ENCODE measurements at places on chromosomes 5 and 9. TPM values are rescaled to one million over a fixed set of nuclear protein-coding genes. Genes with fewer than 3 reads are reported as not detected.

DNA sequence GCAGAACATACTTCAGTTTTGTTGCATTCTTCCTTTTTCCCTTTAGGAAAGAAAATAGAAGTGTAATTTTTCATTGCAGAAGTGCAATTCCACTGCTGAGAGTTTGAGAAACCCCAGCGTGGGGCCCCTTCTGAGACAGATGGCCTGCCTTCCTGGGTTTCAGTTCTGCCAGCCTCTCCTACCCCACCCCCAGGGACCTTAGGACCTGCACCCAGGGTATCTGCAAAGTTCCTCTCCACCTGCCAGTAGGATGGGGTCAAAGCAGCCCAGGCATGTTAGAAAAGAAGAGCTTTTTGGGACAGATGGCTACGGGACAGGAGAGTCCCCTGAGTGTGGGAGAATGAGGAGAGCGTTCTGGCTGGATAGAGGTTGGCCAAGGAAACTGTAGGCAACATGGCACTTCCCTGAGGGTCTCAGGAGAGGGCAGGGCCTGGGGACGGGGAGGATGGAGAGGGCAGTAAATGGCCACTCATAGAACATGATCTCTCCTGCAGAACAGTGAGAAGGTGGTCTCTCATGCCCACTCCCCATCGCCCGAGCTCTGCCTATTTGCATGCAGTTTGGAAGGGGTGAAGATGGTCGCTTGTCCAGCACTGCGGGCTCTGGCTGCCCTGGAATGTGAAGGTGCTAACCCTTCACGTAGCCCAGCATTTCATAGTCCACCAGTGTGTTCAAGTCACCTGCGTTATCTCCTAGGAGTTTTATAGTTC is at the start of gene TIFAB:
Gene TIFAB (minus strand): TSS at position 31 of the 710 bp plus-strand sequence. CDS start 2,412 bp downstream, outside the sequence.
- H3K27me3 ChIP-seq, result no peaks in the 10 kb centered on the region
- no peak for DNase-seq
- no peaks in the 10 kb centered on the region for H3K36me3 ChIP-seq
- no peaks in the 10 kb centered on the region for H3K4me1 ChIP-seq
- no peak within 1 kb of the TSS for H3K4me3 ChIP-seq

- H3K4me1 ChIP-seq, result no peaks in the 10 kb centered on the region
- no peak overlapping the region for H3K27ac ChIP-seq
- no peaks in the 10 kb centered on the region for H3K36me3 ChIP-seq
- no peaks in the 10 kb centered on the region for H3K27me3 ChIP-seq
- H3K4me3 ChIP-seq, result no peak overlapping the region
Measured at GRCh38 chr5:9401786-9402472, 143.9 kb downstream of the SEMA5A start.

- peak; percentile 96 for DNase-seq
- H3K27me3 ChIP-seq, result no peaks in the 10 kb centered on the region
- peak within 1 kb of the TSS; percentile 84 for H3K27ac ChIP-seq
- H3K36me3 ChIP-seq, result no peaks in the 10 kb centered on the region
- H3K4me3 ChIP-seq, result peak within 1 kb of the TSS; percentile 96
- H3K4me1 ChIP-seq, result peaks cover 10% of the 10 kb centered on the region
Measured at GRCh38 chr9:97982683-97983588, at the start of gene ANP32B. TSS of gene ANP32B (plus strand) at chr9:97983341. CDS start at chr9:97983556, 215 bp downstream.

GRCh38 chr5:180414176-180414575 is 61.0 kb upstream of the GFPT2 start:
- no peaks in the 10 kb centered on the region for H3K27me3 ChIP-seq
- H3K27ac ChIP-seq, result no peak overlapping the region
- DNase-seq, result no peak
- no peaks in the 10 kb centered on the region for H3K4me1 ChIP-seq
- no peak overlapping the region for H3K4me3 ChIP-seq
- no peaks in the 10 kb centered on the region for H3K36me3 ChIP-seq

DNA sequence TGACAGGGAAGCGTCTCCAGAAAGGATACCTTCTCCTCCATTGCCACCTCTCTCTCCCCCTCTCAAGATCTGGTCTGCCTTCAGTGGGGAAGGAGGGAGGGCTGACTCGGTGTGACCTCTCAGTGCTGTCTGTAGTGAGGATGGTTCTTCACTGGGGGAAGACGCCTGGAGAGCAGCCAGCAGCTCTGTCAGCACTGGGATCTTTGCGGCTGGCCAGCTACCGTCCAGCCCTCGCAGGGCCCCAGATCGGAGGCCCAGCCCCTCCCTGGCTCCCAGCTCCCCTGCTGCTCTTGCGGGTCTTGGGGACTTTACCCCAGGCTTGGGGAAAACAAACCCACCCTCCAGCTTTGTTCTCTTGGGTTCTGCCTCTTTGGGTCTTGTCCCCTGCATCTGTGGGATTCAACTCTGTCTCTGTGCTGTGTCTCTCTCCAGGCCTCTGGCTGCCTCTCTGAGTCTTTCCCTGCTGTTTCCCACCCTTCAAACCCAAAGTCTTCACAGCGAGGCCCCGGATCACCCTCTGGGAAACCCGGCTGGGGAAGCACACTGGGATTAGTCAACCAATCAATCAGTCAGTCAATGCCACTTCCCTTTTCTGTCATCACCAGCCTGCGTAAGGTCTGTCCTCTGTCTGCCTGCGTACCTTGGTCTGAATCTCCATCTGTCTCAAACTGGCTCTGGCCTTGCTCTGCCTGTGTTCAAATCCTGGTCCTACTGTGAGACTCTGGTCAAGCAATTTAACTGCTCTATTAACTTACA is 23.0 kb downstream of the FGF18 start:
- H3K36me3 ChIP-seq, result no peaks in the 10 kb centered on the region
- DNase-seq, result no peak

DNA sequence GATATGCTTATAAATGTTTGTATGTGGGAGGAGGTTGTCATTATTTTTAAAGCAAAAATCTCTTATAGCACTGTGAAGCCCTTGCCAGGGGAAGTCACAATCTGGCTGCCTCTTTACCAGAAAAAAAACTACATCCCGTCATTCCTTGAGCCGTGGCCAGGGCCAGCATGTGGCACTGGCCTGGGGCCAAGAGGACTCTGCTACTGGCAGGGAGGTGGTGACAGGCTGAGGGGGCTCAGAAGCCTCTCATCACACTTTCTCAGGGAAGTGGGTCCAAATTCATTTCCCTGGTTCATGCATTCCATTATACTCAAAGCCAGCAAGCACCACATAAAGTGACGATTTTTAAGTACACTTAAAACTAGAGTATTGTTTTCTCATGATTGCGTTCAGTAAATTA is 457.3 kb downstream of the ZNF608 start:
- no peak for DNase-seq
- no peaks in the 10 kb centered on the region for H3K36me3 ChIP-seq
- H3K4me1 ChIP-seq, result peaks cover 21% of the 10 kb centered on the region
- H3K27me3 ChIP-seq, result no peaks in the 10 kb centered on the region
- no peak overlapping the region for H3K4me3 ChIP-seq

GRCh38 chr9:72394066-72394465 is 29.1 kb upstream of the ZFAND5 start:
- H3K27ac ChIP-seq, result no peak overlapping the region
- H3K36me3 ChIP-seq, result no peaks in the 10 kb centered on the region
- DNase-seq, result no peak
- no peak overlapping the region for H3K4me3 ChIP-seq
- H3K4me1 ChIP-seq, result no peaks in the 10 kb centered on the region

DNA sequence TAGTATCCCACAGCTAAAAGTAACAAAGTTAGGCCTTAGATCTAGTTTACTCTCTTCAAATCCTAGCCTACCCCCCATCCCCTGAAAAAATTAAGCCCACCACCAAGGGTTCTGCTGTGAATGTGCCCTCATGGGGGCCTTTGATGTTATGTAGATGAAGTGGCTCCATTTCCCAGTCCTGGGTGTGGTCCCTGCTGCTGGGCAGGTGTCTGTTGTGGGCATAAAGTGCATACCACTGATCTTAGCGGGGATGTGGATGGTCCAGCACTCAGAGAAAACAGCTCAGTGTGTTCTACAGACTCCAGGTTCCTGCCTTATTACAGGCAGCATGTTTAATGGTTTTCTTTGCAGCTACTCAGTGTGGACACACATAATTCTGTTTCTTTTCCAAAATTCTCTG is 1.9 kb downstream of the PCBD2 start:
- no peaks in the 10 kb centered on the region for H3K27me3 ChIP-seq
- H3K4me3 ChIP-seq, result no peak overlapping the region
- H3K27ac ChIP-seq, result no peak overlapping the region
- H3K4me1 ChIP-seq, result no peaks in the 10 kb centered on the region
- DNase-seq, result no peak

DNA sequence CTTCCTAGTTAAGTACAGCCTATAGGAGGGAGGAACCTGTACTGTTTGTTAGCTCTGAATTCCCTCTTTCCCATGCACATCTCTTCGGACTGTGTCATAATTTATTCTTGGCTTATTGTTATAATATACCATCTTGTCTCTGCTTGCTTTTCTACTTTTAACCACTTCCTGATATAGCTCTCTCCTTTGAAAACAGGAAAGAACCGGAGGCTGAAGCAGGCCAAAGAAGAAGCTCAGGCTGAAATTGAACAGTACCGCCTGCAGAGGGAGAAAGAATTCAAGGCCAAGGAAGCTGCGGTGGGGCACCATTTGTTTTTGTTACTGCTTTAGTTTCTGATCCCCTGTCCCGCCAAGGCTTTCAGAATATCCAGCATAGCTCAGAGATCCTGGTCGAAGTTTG is 4.8 kb downstream of the ATP6V1G1 start:
- peaks cover 3% of the 10 kb centered on the region for H3K36me3 ChIP-seq
- no peak overlapping the region for H3K27ac ChIP-seq
- no peak for DNase-seq
- H3K27me3 ChIP-seq, result no peaks in the 10 kb centered on the region

DNA sequence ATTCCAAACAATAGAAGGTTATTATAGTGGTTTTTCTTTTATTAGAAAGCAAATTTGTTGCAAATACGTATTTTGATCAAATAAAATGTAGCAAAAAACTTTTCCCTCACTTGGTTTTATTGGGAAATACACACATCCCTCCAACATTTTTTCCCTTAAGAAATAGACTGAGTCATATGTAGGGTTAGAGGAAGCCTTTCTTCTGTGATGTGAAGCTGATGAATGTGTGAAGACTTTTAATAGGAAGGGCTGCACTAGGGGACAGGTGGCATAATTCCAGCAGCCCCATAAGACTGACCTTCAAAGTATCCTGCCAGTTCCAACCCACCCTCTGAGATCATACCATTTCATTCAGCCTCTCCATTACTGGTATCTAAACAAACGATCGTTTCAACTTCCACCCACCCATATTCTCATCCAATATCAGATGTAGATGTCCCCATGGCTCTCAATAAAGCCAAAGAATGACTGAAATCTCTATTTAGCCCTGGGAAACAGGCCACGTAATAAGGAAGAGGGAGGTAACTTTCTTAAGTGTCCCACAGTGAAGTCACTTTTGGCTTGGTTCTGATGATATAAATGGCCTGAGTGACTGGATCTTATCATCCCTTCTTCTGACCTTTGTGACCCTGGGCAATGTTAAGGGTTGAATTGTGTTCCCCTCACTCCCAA is 64.7 kb upstream of the LPAR1 start:
- H3K4me1 ChIP-seq, result peaks cover 5% of the 10 kb centered on the region
- H3K27me3 ChIP-seq, result no peaks in the 10 kb centered on the region
- no peak for DNase-seq
- no peak overlapping the region for H3K4me3 ChIP-seq
- H3K27ac ChIP-seq, result no peak overlapping the region

DNA sequence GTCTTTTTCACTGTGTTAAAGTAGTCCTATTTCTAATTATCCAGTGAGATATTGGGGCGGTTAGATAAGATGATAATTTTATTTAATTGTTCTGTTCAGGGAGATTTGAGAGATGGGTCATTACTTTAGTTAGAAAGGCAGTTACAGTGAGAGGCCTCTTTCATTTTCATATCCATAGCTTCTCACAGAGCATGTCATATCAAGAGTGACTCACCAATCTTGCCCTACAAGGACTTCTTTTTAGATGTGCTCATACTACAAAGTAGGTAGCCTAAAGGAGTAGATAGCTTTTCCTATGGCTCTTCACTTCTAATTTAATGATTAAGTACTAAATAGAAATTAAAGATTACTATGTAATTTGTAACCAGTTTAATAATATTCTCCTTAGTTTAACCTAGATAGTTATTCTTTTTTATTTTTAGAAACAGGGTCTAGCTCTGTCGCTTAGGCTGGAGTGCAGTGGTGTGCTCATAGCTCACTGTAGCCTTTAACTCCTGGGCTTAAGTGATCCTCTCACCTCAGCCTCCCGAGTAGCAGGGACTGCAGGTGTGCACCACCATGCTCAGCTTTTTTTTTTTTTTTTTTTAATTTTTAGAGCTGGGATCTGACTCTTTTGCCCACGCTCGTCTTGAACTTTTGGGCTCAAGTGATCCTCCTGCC is 71.0 kb downstream of the FER start:
- H3K4me1 ChIP-seq, result no peaks in the 10 kb centered on the region
- H3K27ac ChIP-seq, result no peak overlapping the region

- no peaks in the 10 kb centered on the region for H3K36me3 ChIP-seq
- H3K27me3 ChIP-seq, result no peaks in the 10 kb centered on the region
- no peak overlapping the region for H3K27ac ChIP-seq
- no peaks in the 10 kb centered on the region for H3K4me1 ChIP-seq
Measured at GRCh38 chr9:27756418-27756817, 183.1 kb upstream of the C9orf72 start.

DNA sequence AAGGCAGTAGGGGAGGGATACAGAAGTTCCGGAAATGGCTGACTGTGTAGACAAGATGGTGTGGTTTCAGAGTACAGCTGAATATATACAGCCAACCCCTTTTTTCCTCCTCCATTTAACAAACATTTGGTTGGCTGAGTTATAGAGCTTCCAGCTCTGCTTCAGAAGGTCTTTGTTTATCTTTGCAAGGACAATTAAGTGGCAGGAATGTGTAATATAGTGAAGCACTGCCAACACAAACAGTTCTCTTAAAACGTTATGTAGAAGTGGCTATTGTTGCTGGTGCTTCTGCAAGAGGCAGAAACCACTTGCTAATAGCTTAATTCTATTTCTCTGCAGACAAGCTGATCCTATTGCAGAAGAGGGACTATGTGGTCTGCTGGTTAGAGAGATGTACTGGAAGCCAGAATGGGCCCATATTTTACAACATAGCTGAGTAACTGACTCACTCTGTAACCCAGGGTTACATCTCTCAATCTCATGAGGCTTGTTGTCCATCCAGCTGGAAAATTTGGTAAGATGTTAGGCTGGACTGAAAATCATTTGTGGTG is 62.7 kb upstream of the OSMR start:
- H3K4me1 ChIP-seq, result peaks cover 9% of the 10 kb centered on the region
- no peak for DNase-seq

DNA sequence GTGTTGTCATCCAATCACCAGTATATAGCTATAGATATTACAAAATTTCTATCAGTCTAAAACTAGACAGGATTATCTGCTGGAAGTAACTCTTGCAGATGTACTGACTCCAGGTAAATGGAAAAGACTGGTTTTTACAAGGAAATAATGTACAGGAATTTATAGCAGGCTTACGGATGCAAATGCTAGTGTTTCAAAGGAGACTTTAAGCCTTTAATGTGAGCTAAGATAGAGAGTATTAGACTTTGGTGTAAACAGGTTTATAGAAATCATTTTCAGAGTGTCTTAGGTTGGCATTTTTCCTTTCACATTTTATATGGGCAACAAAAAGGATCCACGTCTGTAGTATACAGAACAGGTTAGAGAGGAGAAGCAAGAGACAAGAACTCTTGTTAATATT is 16.1 kb downstream of the ZNF608 start:
- H3K27me3 ChIP-seq, result no peaks in the 10 kb centered on the region
- H3K4me1 ChIP-seq, result peaks cover 23% of the 10 kb centered on the region
- no peak overlapping the region for H3K27ac ChIP-seq
- no peaks in the 10 kb centered on the region for H3K36me3 ChIP-seq
- H3K4me3 ChIP-seq, result no peak overlapping the region
- DNase-seq, result no peak

GRCh38 chr5:68751661-68752060 is 342.2 kb upstream of the SLC30A5 start:
- H3K4me1 ChIP-seq, result 0 out of 2 replicates have a peak, but pooled peaks cover 3% of the 10 kb centered on the region
- DNase-seq, result no peak
- no peak overlapping the region for H3K4me3 ChIP-seq
- H3K36me3 ChIP-seq, result no peaks in the 10 kb centered on the region
- no peaks in the 10 kb centered on the region for H3K27me3 ChIP-seq

Gene SLC25A2
- total RNA-seq, result 0.67 TPM

Gene SLC25A48
- total RNA-seq, result 1.6 TPM

Gene MED22
- 65.6 TPM for total RNA-seq

Gene ANKDD1B
- total RNA-seq, result 0.88 TPM
